ENCODE measurements at places on chromosomes 1 and 21. TPM values are rescaled to one million over a fixed set of nuclear protein-coding genes. Genes with fewer than 3 reads are reported as not detected.
A peak's percentile ranks its signal among the peaks of the same experiment; 100 is the strongest.

DNA sequence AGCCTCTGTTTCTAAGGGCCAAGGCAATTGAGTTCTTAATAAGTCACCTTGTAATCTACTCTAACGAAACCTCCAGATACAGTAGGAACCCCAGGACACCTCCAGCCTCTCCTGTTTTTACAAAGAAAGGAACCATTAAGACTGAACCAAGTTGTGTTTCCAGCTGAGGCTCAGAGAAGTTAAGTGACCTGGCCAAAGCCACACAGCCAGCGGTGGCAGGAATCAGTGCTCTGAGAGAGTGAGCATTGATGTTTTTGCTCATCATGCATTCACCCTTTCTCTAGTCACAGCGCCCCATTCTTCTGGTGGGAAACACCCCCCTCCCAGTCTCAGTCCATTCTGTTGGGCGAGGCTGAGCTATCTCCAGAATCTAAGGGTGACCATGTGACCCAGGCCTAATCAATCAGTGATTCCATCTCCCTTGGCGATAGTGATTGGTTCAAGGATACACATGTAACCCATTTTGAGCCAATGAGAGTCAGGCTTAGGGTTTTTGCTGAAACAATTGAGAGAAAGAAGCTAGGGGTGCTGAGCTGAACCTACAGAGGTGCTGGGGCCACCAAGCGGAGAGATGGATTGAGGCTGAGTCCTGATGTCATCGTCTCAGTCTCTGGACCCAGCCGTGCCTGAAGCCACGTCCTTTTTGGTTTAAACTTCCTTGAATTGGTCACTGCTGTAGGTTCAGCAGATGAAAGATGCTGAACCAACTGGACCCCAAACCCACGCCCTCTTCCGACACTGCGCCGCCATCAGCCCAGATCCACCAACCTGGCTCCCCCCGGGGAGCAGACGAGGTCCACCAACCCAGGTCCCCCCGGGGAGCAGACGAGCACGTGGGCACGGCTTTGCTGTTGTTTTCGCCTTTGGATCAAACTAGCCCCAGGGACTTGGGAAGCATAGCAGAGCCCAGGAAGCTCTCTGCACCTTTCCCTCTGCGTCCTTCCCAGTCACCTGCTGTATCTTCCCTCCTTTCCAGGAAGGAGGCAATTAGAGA is 28.0 kb upstream of the RERE start:
- DNase-seq: no peak

DNA sequence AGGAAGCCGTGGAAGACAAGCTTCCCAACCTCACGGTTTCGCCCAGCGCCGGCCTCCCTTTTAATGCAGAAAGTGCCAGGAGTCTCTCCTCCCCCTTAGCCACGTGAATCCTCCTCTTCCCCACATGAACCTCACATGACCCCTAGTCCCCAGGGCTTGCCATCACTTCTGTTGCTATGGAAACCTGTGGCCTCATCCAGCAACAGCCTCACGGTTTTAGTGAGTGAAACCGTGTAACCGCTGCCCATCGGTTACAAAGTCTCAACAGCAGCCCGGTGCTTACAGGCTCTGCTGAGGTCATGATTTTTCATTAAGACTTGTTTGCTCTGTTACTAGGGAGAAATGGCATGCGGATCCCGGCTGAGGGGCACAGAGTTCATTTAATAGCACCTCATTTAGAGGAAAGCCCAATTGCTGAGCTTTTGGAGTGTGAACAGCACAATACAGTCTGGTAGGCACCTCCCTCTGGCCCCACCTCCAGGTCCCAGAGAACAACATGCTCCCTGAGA is 143.2 kb upstream of the BACE2 start:
- no peak for DNase-seq

DNA sequence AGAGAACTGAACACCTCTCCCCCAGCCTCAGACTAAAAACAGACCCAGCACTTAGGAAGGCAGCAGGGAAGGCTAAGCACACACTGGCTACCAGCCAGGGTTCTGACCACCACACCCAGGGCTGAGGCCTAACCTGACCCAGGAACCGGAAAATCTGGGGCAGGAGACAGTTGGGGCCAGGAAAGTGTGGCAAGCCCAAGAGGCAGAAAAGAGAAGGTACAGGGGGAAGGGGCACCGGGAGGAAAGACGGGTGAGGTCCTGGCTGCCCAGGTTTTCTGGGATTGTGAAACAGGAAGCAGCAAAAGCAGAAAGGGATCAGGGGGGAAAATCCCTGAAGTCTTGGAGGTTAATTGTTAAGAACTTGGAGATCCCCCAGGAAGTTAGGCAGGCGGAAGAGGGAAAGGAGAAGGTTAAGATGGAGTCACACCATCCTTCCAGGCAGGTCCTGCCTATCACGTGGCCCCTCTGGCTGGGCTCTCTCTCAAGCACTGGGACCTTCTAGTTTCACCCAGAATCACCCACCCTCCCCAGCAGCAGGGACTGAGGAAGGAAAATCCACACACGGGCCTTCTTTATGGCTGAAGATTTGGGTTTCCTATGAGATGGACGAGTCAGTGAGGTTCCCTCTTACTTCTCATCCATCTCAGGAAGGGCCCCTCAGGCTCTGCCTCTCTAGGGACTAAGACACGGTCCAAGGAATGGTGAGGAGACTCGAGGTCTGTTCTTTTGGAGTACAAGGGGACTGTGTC is 2.6 kb downstream of the HDGF start:
- peak; percentile 42 for DNase-seq

GRCh38 chr1:41880261-41880660 is 38.5 kb downstream of the HIVEP3 start:
- no peak for DNase-seq

DNA sequence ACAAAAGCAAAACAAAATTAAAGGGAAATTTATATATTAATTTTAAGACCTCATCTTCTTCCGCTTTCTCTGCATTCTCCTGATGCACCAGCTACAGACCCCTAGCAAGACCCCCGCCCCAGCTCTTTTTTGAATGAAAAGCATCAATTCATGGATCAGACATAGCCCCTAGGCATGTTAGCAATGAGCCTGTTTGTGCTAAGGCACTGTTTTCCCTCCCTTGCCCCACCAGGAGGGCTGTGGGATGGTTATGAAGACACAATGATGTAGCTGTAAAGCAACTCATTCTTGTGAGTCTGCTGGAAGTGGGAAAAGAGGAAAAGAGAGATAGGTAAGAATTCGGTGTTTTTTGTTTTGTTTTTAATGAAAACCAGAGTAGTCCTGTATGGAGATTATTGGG is 88.5 kb upstream of the ZBTB18 start:
- DNase-seq: no peak

FOXD2 gene
- total RNA-seq: 34.7 TPM

PADI1 gene
- total RNA-seq: not detected

CHRM3 gene
- 6.5 TPM for total RNA-seq

VSIG8 gene
- total RNA-seq: not detected
